ENCODE measurements at places on chromosomes 2 and 18. TPM values are rescaled to one million over a fixed set of nuclear protein-coding genes. Genes with fewer than 3 reads are reported as not detected.

The UGT1A8 gene
- total RNA-seq: not detected

The CPLX4 gene
- not detected for total RNA-seq

The ABCG8 gene
- total RNA-seq: not detected

The ASAP2 gene
- total RNA-seq: 45.5 TPM

The C2orf80 gene
- not detected for total RNA-seq

The OBSL1 gene
- 23.3 TPM for total RNA-seq

The SLC39A10 gene
- total RNA-seq: 18.4 TPM

The NT5C1B gene
- total RNA-seq: not detected

The TLX2 gene
- 0.48 TPM for total RNA-seq

The NT5DC4 gene
- not detected for total RNA-seq

The LBX2 gene
- 3.0 TPM for total RNA-seq

The HOXD8 gene
- total RNA-seq: 5.6 TPM

The RAB27B gene
- 10.5 TPM for total RNA-seq

The VAPA gene
- total RNA-seq: 169 TPM

The TLK1 gene
- total RNA-seq: 26.2 TPM

The C2orf74 gene
- 15.2 TPM for total RNA-seq

The DNAJC5G gene
- total RNA-seq: not detected

The RAD51AP2 gene
- not detected for total RNA-seq

The CIAO1 gene
- 85.2 TPM for total RNA-seq

Measured in A549 treated with Mapracorat at 1 μM for 4 hours (cell line).